ENCODE measurements at places on chromosomes 4 and X. TPM values are rescaled to one million over a fixed set of nuclear protein-coding genes. Genes with fewer than 3 reads are reported as not detected.

- no peak overlapping the region for H3K4me3 ChIP-seq
- no peaks in the 10 kb centered on the region for H3K27me3 ChIP-seq
- H3K27ac ChIP-seq, result no peak overlapping the region
- H3K36me3 ChIP-seq, result no peaks in the 10 kb centered on the region
- no peaks in the 10 kb centered on the region for H3K4me1 ChIP-seq
These were observed 382.2 kb upstream of the IGFBP7 start for GRCh38 chr4:57492251-57492878.

DNA sequence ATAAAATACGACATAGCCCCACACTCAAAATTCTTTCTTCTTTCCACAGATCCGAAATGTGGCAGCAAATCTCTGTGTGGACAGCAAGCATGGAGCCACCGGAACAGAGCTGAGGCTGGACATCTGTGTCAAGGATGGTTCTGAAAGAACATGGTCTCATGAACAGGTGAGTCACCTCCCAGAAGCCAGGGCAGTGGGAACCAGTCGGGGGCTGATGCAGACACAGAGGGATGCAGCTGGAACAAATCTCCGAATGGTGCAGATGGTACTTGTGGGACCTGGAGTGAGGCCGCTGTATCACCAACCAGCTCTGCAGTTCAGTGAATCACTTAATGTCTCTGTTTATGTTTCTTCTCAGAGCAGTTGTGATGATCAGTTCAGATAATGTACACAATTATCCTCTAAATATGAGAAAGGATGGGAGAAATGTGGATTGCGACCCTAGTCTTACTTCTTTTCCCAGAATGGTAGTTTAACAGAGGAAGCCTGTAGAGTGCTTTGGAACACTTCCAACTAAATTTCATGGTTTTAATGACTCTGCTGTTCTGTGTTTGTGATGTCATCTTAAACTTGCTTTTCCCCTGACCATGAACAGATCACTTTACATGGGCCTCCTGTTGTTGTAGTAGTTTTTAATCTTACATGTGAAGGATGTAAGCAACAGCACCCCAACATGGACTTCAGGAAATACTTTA lies 159.3 kb upstream of the GALNT7 start:
- peaks cover 33% of the 10 kb centered on the region for H3K4me1 ChIP-seq
- no peak for DNase-seq
- H3K27me3 ChIP-seq, result no peaks in the 10 kb centered on the region
- H3K36me3 ChIP-seq, result no peaks in the 10 kb centered on the region
- H3K27ac ChIP-seq, result no peak overlapping the region

DNA sequence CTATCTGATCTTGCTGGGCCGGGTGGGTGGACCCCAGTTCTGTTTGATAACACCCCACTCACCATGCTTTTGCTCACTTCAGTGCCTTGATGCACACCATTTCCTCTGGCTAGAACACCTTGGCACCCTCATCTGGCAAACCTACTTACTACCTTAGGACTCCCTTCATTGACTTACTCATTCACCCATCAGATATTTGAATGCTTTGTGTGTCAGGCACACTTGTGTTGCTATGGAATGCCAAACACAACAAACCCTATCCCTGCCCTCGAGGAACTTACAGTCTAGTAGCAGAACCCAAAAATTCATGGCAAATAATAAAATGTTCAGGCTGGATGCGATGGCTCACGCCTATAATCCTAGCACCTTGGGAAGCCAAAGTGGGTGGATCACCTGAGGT lies 13.9 kb downstream of the CCNG2 start:
- no peak overlapping the region for H3K27ac ChIP-seq
- no peaks in the 10 kb centered on the region for H3K4me1 ChIP-seq
- no peaks in the 10 kb centered on the region for H3K27me3 ChIP-seq
- H3K4me3 ChIP-seq, result no peak overlapping the region
- H3K36me3 ChIP-seq, result peaks cover 12% of the 10 kb centered on the region

Gene CTSO
- total RNA-seq, result 31.1 TPM

- H3K4me1 ChIP-seq, result no peaks in the 10 kb centered on the region
- H3K27ac ChIP-seq, result no peak overlapping the region
- no peaks in the 10 kb centered on the region for H3K36me3 ChIP-seq
- H3K27me3 ChIP-seq, result no peaks in the 10 kb centered on the region
- H3K4me3 ChIP-seq, result no peak overlapping the region
These were observed 15.8 kb upstream of the CT45A1 start for GRCh38 chrX:135697601-135698000.

- no peak for DNase-seq
- no peaks in the 10 kb centered on the region for H3K36me3 ChIP-seq
- H3K27me3 ChIP-seq, result no peaks in the 10 kb centered on the region
- no peak overlapping the region for H3K4me3 ChIP-seq
- no peak overlapping the region for H3K27ac ChIP-seq
These were observed 219.9 kb downstream of the CCNG2 start for GRCh38 chr4:77376788-77377460.

Gene FDCSP
- not detected for total RNA-seq

GRCh38 chrX:150759568-150760416 lies 66.6 kb downstream of the MTMR1 start:
- no peak for DNase-seq
- H3K4me1 ChIP-seq, result no peaks in the 10 kb centered on the region
- no peaks in the 10 kb centered on the region for H3K27me3 ChIP-seq
- no peak overlapping the region for H3K27ac ChIP-seq

- DNase-seq, result no peak
- no peaks in the 10 kb centered on the region for H3K4me1 ChIP-seq
- no peaks in the 10 kb centered on the region for H3K27me3 ChIP-seq
- no peaks in the 10 kb centered on the region for H3K36me3 ChIP-seq
- no peak overlapping the region for H3K27ac ChIP-seq
- H3K4me3 ChIP-seq, result no peak overlapping the region
These were observed 26.5 kb upstream of the XIAP start for GRCh38 chrX:123833387-123833786.

GRCh38 chr4:140602714-140603113 lies 34.0 kb upstream of the UCP1 start:
- H3K4me1 ChIP-seq, result no peaks in the 10 kb centered on the region
- DNase-seq, result no peak
- H3K27ac ChIP-seq, result no peak overlapping the region
- no peak overlapping the region for H3K4me3 ChIP-seq

Gene GAB3
- 9.2 TPM for total RNA-seq

Gene DRP2
- 0.14 TPM for total RNA-seq

Gene DCLK2
- total RNA-seq, result 32.2 TPM

Gene FNIP2
- 47.9 TPM for total RNA-seq

GRCh38 chr4:153733751-153734448 lies 25.9 kb downstream of the RNF175 start:
- no peak overlapping the region for H3K4me3 ChIP-seq
- H3K27me3 ChIP-seq, result no peaks in the 10 kb centered on the region
- no peak overlapping the region for H3K27ac ChIP-seq
- DNase-seq, result no peak
